ENCODE measurements at places on chromosomes 4 and X.

DNA sequence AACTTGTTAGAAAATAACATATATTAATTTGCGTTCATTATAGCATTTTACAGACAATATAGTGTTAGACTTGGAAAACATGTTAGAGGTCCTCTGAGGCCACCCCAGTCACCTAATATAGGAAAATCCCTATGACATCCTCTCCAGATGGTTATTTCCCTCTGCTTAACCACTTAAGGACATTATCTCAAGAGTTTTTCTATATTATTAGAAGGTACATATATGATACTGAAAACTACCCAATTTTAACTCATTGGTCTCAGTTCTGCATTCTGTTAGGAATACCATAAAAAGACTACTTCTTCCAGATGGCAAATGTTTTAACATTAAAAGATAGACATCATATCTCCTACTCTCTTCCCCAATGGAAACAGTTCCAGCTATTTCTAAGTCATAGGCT is 21.4 kb downstream of the PTPN13 start:
- no peak for DNase-seq

GRCh38 chr4:173270312-173271027 is 63.7 kb downstream of the HMGB2 start:
- no peak for DNase-seq

- DNase-seq = no peak
Measured at GRCh38 chr4:36914106-36914505, 330.4 kb upstream of the NWD2 start.

DNA sequence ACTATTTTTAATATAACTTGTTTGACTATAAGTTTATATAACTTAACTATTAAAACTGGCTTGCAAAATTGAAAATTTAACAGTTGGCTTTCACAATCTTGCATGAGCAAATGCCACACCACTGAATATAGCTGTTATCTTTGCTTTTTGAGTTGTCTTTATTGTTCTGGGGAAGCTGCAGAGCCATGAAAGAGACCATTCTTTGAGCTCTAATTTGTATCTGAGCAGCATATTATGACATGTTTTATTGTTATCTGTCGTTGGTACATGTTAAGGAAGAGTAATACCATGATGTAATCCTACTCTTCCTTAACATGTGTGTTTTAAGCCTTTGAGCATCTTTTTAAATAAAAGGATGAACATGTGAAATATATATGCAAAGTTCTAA is 97.1 kb upstream of the ANK2 start:
- DNase-seq = no peak

DNA sequence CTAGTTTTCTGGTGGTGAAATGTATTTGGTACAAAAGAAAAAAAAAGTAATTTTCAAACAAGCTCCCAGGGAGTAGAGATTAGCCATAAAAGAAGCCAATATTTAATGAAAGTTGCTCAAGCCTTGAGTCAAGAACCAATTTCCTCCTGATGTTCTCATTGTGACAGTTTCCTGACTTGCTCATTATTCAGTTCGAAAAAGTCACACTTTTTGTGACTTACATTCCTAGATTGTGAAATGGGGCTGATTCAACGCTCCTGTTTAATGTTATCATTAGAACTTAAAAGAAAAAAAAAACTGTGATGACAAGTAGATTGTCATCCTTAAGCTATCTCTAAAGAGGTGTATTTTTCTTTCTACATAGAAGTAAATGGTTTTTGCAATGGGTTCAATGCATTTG is 122.6 kb upstream of the BMPR1B start:
- DNase-seq = no peak

DNA sequence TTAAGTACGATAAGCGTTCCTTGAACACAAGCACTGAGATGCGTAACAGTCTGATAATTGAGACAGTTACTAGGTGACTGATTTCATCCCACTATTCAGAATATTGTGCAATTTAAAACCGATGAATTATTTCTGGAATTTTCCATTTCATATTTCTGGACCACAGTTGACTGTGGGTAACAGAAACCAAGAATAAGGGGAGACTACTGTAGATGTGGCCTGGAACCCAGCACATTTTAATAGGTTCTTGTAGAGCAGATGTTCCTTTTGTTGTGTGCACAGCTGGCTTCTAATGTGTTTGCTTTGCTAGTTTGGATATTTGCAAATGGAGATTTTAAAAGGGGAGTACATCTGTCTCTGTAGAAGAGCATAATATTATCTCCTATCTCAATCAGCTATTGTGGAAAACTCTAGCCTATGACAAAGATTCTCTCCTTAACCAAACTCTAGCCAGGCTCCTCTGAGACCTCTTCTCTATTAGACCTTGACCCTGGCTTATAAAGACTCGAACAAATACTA is 16.4 kb downstream of the NAAA start:
- no peak for DNase-seq

DNA sequence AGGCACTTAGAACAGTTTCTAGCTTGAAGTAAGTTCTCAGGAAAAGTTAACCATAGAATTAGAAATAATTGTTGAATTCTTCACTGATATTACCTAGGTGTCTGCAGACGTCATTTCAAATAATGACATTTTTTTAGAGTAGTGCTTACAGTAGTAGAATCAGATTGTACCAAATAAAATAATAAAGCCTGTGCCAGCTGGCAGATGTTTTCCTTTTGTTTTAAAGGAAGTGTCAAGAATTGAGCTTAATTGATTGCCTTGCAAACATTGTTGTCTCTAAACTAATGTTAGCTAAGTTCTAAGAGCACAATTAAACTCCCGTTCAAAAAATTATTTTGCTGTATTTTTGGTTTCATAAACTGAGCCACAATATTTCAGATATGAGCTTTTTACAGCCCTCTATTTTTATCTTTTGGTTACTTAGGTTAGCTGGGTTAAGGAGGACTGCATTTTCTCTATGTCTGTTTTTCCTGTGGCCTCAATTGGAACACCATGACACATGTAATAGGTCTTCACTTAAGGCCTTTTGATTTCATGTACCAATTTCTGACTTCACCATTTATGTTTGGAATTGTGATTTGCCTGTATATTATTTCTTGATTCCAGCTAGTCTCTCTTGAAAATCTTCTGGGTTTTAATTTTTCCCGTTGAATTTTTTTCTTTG is 64.2 kb downstream of the DCUN1D4 start:
- no peak for DNase-seq

DNA sequence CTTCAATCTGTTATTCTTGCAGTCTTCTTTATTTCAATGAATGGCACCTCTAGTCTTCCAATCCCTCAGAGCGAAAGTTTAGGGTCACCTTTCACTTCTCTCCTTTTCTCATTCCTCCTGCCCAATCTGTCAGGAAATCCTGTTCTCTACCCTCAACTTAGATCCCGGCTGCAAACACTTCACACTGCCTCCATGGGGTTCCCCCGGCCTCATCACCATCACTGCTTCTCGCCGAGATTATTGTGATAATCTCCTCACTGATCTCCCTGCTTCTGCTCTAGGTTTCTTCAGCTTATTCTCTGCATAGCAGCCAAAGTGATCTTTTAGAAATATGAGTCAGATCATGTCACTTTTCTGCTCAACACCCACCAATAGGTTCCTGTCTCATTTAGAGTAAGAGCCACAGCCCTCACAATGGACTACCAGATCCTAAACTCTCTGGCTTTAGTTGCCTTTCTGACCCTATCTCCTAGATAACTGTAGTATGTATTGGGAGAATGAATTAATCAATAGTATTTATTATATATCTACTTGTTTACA is 43.6 kb upstream of the TBC1D9 start:
- DNase-seq = no peak

- DNase-seq = no peak
Measured at GRCh38 chrX:134406356-134407064, 53.5 kb upstream of the HPRT1 start.

GRCh38 chr4:65868096-65868824 is 198.0 kb upstream of the EPHA5 start:
- no peak for DNase-seq

GRCh38 chr4:5018603-5019002 is 655 bp downstream of the CYTL1 start:
- no peak for DNase-seq

DNA sequence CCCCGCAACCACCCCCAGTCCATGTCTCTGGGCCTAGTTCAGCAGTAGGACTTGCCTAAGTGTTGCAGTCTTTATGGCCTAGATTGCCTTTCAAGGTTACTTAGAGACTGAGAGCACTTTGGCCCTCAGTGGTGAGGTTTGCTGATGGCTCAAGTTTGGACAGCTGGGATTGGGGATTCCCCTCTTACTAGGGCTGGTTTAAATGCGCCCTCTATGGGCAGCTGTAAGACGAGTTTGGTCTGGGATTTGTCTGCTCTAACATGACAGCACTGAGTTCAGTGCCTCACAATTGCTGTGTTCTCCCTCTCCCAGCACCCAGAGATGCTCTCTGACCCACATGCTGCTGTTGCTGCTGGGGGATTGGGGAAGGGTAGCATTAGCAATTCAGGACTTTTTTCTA is 23.1 kb downstream of the DACH2 start:
- DNase-seq = no peak

- no peak for DNase-seq
Measured at GRCh38 chr4:2852481-2852921, 8.9 kb downstream of the ADD1 start.

DNA sequence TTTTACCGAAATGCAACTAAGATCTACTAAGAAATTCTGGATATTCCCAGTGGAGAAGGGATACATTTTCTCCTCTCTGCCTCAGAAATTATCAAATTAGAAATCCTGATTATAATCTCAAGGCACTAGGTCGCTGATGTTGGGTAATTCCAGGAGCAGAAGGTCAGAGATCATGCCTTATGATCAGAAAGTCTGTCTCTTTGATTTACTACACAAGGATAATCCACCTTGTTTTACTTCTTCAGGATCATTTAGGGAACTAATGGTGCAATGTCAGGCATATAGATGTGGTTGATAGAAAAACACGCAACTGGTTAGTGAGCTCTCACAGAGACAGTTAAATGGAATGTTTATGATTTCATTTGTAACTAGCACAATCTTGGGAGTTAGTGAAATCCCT is 1069.7 kb downstream of the STIM2 start:
- no peak for DNase-seq

GRCh38 chr4:79078339-79078738 is 139.1 kb upstream of the PAQR3 start:
- DNase-seq = no peak

- DNase-seq = no peak
Measured at GRCh38 chrX:74579597-74580198, 34.7 kb downstream of the RLIM start.

GRCh38 chrX:12390301-12390700 is 252.0 kb downstream of the FRMPD4 start:
- DNase-seq = no peak

GRCh38 chr4:150033901-150034300 is 44.3 kb upstream of the DCLK2 start:
- DNase-seq = no peak

GRCh38 chrX:41561045-41561444 is 113.9 kb downstream of the NYX start:
- no peak for DNase-seq

- DNase-seq = no peak
Measured at GRCh38 chr4:138341739-138342415, 99.7 kb upstream of the SLC7A11 start.

DNA sequence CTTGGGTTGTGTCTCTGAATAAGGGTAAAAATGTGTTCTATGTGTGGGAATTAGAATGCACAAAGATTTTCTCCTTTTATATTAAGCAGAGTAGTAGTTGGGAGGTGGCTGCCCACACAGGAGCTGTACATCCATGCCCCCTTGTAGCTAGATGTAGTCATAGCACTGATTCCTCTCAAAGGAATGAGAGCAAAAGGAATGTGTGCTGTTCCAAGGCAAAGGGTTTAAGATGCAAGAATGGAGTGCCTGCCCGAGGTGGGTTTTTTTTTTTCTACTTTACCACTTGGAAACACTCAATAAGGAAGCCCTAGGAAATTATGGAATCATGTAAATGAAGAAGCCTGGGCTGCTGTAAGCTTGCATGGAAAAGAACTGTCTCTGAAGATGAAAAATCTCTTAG is 2183.2 kb upstream of the AGA start:
- DNase-seq = no peak

GRCh38 chr4:166481739-166482138 is 608.7 kb downstream of the TLL1 start:
- DNase-seq = no peak

GRCh38 chrX:49701323-49701722 is 5.5 kb upstream of the PAGE1 start:
- DNase-seq = no peak

DNA sequence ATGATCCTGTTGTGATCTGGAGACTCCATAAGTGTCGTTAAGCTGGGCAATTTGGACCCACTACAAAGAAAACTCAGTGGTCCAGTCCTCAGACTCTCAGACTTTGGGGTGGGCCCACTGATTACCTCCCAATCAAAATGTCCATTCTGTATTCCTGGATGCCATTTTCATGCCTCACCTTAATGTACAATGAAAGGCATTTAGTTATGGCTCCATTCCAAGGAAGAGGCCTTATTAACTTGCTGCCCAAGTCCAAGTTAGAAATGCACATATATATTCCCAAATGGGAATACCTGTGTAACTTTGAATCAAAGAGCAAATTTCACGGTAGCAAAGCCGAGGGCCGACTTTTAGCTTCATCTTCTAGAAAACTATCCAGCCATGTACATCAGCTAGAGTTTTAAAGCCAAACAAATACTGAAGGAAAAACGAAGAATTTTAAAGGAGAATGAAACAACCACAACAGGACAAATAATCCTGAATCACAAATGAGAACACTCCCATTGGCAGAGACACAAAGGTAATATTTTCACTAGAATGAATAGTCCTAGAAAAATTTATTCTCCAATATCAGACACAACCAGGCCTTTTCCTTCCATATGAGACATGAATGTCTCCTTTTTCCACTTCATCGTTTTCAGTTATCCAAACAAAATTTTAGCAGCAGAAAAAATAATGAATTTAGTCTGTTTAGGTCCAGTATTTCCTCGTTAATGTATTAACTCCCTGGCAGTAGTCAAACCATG is 63.7 kb upstream of the HHIP start:
- DNase-seq = no peak

- no peak for DNase-seq
Measured at GRCh38 chr4:138938366-138938690, 77.3 kb upstream of the NOCT start.

GRCh38 chr4:165328101-165328425 is 594 bp downstream of the MSMO1 start:
- no peak for DNase-seq

DNA sequence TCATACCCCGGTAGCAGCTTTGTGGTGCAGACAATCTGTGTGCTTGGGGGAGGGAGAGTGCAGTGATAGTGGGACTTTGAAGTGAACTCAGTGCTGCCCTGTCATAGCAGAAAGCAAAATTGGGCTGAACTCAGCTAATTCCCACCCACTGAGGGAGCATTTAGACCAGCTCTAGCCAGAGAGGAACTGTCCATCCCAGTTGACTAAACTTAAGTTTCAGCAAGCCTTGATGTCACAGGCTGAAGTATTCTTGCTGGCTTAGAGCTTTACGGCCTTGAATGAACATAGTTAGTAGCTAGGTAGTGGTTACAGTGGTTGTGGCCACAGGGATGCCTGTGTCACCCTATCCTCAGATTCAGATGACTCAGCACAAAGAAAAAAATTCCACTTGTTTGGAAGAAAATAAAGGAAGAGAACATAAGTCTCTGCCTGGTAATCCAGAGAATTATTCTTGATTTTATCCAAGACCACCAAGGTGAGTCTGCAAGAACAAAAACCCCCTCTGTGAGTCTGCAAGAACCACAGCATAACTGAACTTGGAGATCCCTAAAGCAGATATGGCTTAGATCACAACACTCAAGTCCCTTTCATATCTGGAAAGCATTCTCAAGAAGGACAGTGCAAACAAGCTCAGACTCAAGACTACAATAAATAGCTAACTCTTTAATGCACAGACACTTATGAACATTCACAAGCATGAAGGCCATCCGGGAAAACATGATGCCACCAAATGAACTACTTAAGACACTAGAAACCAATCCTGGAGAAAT is 39.4 kb downstream of the ADH7 start:
- no peak for DNase-seq

- no peak for DNase-seq
Measured at GRCh38 chr4:166989886-166990285, 244.4 kb downstream of the SPOCK3 start.
